ENCODE measurements at places on chromosomes 3 and 15.

DNA sequence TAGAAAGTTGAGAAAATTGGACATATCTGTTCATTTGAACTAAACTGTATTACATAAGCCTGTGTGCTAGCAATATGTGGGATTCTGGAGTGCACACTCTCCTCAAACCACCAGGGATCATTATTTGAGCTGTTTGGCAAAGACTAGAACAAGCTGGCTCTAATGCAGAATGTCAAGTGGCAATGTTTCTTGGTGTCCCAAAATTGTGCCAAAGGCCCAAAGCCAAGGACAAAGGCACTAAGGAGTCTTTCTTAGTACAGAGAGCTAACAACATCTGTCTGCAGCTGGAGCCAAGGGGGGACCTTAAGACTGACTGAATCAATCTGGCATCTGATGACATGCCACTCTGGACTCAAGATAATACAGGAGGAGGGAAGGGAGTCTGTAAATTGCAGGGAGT is 76.7 kb upstream of the STRIT1 start:
- DNase-seq, result no peak

DNA sequence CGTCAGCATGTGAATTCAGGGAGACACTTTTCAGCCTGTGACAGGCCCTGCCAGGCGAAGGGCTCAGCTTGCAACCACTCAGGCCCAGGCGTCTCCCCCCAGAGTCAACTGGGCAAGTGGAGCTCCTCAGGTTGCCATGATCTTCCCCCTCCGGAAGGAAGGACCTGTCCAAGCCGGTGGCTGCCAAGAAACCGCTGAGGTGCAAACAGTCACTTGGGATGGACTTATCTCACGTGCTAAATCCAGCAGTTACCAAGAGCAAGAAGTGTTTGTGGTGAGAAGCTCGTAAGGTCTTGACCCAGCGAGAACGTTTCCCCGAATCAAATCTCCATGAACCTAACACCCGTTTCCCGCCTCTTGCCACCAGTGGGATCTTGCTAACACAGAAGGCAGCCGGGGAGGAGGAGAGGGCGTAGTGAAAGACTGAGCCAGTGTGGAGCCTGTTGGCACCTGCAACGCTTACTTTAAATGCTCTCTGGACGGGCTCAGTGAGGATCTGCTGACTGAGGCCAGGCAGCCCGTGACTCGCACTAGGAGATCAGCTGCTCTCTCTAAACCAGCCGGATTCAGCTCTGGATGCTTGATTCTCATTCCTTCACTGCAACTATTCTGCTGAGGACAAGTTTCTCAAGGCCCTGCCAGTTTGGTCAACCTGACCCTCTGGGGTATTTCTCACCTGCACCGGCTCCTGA is 39.0 kb downstream of the IQSEC1 start:
- no peak for DNase-seq

- DNase-seq, result no peak
These were observed 31.7 kb upstream of the GOLIM4 start for GRCh38 chr3:168127466-168127865.

DNA sequence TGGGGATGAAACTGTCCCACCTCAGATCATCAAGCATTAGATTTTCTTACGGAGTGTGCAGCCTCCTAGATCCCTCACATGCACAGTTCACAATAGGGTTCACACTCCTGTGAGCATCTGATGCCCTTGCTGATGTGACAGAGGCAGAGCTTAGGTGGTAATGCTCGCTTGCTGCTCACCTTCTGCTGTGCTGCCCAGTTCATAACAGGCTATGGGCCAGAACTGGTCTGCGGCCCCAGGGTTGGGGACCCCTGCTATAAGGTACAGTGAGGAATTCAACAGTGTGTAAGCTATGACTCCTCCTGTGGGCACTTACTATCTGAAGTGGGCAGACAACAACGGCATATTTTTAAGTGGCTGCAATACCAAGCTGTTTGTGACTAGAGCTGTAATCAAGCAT is 187.9 kb upstream of the BHLHE40 start:
- DNase-seq, result no peak

DNA sequence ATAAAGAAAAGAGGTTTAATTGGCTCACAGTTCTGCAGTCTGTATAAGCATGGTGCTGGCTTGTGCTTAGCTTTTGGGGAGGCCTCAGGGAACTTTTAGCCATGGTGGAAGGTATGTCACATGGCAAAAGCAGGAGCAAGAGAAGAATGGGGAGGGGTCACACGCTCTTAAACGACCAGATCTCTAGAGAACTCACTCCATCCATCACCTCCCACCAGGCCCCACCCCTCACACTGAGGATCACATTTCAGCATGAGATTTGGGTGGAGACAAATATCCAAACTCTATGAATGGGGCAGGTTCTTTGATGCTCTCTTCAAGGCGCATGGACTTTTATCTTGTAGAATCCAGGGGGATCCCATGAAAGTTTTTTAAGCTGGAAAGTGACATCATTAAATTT is 75.7 kb downstream of the ITPR1 start:
- DNase-seq, result no peak

- DNase-seq, result no peak
These were observed 92.0 kb upstream of the TSEN2 start for GRCh38 chr3:12392101-12392878.

DNA sequence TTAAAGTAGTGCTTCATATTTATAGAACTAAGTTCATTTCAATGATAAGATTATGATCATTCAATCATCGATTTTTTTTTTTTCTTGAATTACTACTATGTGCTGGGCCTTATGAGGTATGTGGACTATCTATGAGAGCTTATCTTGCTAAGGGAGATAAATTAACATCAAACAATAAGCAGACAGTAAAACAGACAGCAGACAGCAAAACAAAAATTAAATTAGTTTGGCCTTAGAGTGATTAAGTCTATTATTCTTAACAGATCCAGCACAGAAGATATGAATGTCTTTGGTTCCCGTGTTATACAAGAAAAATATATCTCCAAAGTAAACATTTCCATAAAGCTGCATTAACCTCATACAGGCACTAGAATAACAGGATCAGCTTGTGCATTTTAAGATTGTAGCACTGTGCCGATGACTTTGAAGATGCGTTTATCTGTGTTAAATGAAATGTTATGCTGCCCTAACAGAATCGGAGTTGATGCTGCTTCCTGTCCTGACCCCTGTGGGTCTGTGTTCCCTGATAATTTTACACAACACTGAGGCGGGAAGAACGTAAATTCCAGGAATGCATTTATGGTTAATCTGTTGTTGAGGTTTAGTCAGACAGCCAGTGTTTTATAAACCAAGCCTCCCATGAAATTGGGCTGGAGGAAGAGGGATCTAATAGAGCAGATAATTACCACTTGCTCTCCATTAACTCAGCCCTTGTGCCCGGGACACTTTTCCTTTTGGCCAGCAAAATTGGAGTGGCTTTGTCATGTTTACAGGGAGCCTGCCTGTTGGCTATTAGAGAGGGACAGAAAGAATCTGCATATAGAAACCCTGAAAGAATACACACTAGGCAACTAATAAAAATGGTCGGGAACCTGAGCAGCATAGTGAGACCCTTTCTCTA is 80.8 kb downstream of the GHSR start:
- no peak for DNase-seq

DNA sequence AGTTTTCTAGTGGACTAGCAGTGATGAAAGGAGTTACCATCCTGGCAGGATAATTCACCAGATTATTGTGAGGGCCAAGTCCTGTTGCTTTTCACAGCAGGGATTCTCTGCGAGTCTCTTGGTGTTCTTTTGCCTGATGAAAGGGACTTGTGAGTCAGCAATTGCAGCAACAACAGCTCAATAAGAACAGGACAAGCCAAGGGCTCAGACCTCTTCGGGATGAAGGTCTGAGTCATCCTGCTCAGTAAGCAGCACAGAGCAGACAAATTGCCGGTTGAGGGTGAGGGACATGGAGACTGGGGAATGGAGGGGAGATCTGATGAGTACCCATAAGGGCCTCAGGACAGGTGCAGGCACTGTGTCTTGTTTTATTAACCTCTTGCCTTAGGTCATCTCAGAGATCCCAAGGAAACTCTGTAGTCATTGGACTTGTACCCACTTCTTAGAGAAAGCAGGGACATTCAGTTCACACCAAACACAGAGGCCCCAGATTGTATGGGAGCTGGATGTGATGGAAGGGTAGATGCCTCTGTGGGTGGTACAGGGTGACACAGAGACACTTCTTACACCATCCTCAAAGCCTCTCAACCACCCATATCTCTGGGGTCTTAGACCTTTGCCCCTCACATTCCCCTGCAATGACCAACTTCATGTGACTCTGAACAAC is 173.8 kb upstream of the TLE3 start:
- DNase-seq, result no peak

DNA sequence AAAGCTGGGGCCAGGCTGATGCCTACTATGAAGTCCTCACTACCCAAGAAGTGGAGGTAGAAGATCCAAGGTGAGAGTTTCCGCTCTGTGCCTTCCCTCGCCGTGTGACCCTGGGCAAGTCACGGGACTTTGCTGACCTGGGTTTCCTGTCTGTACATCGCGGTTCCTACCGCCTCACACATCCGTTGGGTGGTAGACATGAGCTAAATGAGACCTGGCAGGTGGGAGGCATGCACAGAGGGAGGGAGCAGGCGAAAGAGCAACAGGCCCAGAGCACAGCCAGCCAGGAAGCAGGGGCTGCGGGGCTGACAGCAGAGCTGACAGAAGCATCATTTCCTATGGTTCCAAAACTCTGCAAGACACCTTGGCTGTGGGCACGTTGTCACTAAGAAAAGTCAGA is 157.3 kb upstream of the BHLHE40 start:
- no peak for DNase-seq

- DNase-seq, result no peak
These were observed 144.5 kb upstream of the GRM7 start for GRCh38 chr3:6716420-6716819.

DNA sequence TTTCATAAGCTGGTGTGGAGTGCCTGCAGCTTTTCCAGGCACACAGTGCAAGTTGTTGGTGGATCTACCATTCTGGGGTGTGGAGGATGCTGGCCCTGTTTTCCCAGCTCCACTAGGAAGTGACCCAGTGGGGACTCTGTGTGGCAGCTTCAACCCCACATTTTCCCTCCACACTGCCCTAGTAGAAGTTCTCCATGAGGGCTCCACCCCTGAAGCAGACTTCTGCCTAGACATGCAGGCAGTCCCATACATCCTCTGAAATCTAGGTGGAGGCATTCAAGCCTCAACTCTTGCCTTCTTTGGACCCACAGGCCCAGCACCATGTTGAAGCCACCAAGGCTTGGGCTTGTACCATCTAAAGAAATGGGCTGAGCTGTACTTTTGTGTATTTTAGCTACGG is 206.2 kb upstream of the GRM7 start:
- no peak for DNase-seq

- DNase-seq, result no peak
These were observed 116.7 kb downstream of the STAC start for GRCh38 chr3:36496684-36497633.
